ENCODE measurements at places on chromosomes 2 and 18.

DNA sequence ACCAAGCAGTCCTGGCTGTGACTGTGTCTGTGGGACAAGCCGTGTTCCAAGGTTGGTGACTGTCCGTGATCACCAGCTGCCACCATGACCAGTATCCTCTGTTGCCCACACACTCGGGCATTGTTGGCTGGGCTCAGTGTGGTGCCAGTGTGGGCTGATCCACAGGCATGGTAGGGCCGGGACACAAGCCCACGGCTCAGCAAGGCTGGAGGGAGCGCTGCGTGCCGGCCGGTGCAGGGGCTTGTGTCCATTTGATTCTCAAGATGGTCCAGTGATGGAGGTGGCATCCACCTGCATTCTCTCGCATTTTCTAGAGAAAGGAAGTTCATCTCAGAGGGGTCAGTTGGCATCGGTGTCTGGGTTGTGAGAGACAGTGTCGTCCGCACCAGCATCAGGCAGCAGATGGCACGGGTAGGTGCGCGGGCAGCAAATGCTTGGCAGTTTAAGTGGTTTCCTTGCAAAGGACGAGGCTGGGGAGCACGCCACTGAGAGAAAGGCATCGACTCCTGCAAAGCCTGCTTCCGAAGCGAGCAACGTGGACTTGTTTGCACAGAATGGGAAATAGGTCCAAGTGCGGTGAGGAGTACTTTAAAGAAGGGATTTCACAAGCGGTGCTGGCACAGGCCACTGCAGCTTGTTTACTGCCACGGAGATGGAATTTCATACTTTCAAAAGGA is 20.9 kb downstream of the TWIST2 start:
- no peak for DNase-seq

DNA sequence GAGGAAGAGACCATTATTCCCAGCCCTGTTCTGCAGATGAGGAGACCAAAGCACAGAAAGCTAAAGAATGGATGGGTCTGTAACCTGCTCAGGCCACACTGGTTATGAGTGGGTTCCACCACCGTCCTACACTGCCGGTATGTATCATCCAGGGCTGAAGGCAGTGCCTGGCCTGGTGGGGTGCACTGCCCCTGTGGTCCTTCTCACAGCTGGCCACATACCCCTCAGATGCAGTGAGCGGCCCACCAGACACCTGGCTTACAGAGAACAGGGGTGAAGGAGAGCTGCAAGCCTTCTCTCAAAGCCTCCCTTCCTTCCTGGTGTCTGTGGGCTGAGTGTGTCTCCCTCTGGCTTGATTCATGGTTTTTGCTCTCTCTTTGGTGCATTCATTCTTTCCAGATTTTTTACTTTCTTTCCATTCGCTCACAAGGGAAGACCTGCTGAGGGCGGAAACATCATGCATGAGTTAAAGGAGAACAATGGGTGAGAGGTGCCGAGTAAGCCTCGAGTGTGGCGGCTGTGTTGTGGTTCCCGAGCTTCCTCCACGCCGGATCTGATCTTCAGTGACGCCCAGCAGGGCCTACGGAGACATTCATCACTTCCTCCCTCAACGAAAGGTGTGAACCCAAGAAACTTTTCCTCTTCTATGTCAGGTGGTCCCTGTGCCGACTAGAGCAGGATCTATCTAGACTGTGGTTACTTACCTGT is 62.1 kb upstream of the REL start:
- DNase-seq = peak; percentile 94

DNA sequence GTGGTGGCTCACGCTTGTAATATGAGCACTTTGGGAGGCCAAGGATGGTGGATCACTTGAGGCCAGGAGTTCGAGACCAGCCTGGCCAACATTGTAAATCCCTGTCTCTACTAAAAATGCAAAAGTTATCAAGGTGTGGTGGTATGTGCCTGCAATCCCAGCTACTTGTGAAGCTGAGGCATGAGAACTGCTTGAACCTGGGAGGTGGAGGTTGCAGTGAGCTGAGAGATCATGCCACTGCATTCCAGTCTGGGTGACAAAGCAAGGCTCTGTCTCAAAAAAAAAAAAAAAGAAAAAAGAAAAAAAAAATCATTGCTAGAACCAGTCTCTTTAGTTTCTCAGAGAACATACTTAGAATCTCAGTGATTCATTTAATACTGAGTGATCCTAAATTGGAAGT is 217.1 kb downstream of the DYM start:
- DNase-seq = no peak

- no peak for DNase-seq
These were observed 54.0 kb downstream of the NDUFA10 start for GRCh38 chr2:239971115-239971514.

DNA sequence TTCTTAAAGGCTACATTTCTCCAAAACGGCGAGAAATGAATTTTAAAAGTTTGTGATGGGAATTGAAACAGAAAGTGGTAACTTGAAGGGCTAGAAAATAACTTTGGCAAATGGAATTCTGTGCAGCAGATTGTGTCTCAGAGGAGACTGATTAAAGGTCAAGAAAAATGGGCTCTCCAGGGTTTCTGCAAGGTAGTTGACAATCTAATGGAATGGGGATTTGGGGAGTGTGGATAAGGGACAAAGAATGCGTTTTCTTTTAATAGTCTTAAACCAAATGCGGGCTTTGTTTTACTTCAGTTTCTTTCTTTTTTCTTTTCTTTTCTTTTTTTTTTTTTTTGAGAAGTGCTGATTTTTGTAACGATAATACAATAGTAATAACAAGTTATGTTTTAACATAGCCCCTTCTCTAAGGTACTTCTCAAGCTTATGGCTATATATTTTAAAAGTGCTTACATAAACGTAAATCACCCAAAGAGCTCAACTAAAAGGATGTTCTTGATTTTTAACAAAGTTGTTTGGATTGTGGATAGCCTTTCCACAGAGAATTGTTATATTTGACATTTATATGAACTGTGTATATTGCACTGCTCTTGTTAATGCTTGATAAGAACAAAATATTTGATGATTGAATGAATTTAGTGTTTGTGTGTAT is 36.6 kb downstream of the CAMKMT start:
- no peak for DNase-seq

GRCh38 chr18:9996094-9996493 is 82.3 kb downstream of the VAPA start:
- DNase-seq = no peak

DNA sequence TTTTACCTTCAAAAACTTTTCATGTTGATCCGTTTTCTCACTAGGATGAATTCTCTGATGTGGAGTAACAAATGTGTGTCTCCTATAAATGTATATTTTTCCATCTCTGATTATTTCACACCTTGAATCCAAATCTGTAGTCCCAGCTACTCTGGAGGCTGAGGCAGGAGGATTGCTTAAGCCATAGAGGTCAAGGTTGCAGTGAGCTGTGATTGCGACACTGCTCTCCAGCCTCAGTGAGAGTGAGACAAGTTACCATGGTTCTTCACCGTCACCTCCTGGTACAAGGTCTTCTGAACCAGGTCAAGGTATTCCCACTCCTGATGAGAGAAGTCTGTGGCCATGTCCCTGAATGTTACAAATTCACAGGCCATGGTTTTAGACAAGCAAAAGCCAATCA is 15.1 kb downstream of the GMCL1 start:
- no peak for DNase-seq

GRCh38 chr2:29603341-29603740 is 318.0 kb downstream of the ALK start:
- no peak for DNase-seq

GRCh38 chr2:10879624-10880585 is 31.8 kb upstream of the KCNF1 start:
- DNase-seq = no peak

DNA sequence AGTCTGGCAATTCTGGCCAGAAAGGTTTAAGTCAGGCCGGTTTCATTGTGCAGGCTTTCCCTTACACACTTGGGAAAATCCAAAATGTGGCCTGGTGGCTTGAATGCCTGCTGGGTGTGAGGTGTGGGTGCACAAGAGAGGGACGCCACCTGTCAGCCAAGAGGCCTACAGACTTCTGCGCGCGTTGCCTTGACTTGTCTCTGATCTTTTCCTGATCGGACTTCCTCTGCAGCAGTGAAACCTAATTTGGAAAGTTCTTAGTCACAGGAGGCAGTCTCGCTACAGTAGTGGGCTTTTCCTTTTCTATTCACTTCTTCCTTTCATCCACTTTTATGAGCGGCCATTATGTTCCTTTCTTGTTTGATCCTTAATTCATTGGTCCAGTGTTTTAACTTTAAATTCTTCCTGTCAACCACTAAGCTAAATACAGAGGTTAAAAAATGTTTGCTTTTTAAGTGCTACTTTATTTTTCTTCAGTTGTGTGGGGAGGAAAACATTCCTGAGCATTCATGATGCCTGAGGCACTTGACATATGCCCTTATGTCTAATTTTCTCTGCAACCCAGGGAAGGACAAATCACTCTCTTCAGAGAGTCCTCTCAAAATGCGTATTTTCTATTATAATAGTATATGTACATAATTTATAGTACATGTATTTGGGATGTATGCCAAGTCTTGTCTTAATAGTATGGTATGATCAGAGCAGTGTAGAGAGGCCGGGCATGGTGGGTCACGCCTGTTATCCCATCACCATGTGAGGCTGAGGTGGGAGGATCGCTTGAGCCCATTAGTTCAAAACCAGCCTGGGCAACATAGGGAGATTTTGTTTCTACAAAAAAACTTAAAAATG is 128.9 kb downstream of the WDSUB1 start:
- DNase-seq = no peak

GRCh38 chr2:32484937-32485336 is 128.1 kb downstream of the BIRC6 start:
- no peak for DNase-seq

DNA sequence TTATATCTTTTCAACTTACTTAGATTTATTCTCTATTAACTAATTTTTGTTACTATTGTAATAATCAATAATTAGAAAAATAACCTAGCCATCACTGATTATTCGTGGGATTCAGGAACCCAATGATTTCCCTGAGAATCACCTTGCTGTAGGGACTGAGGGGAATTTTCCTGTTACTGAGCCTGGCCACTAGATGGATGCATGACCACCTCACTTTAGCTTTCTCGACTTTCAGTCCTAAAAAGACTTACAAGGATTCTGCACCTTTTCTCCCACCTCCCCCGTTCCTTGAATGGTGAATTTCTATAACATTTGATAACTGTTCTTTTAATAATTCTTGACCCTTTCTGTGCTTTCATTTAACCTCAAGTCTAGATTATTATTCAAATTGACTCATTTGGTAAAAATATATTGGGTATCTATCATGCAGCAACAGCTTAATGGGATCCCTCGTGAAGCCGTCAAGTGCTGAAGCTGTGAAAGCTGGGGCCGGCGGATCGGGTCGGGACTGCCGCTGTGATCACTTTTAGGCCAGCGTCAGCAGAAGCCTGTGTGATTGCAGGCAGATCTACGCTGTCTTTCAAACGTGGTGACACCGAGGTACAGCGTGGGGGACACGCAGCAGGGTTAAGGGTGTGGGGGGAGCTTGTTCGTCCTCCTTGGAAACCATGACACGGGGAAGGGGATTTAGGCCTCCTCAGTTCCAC is 38.8 kb upstream of the TMEM18 start:
- DNase-seq = no peak

DNA sequence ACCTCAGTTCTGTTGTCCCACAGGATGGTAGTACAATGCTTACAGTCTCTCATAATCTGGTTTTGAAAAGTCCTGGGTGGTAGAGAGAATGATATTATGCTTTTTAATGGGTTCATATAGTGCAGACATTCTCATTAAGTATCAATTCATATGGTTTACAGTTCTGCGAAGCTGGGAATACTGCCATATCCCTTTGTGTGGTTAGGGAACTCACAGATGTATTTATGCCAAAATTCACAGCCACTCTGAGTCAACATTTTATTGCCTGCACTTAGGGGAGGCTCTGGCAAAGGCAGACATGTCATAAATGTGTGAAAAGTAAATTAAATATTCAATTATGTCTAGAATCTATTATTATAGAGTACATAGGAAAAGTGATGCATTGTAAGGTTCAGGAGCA is 808.2 kb downstream of the SUCLG1 start:
- no peak for DNase-seq

DNA sequence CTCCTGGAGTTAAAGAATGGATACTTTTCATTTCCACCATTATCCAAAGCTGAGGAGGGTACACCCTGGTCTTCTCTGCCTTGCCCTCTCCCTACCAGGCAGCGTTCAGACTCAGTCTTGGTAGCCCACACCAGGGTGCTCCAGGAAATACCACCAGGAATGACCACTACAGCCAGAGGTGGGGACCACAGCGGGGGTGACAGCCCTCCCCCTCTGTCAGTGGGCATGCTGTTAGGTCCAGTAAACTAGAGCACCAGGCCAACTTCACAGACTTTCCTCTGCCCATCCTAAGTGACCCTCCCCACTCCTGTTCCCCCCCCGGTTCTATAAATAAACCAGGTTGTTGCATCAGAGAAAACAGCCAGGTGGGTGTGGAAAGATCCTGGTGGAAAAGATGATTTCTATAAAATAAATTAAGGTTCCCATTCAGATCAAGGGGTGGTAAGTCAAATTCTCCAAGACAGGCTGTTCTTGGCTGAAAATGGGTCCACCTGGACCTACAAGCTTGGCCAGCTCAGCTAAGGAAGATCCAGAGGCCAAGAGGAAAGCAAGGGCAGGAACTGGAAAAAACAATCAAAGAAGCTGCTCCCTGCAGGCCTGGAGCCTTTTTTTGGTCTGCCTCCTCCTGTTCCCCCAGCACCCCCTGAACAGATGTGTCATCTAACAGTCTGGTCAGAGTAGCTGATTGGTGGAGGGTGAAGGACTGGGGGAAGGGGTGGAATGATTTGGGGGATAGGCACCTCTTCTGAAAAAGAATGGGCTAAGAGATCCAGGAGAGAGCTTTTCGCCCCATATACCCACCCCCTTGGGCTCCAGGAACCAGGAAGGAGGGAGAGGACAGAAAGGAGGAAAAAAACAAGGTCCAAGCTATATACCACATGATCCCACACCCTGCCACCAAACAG is 2.3 kb downstream of the RAB11FIP5 start:
- no peak for DNase-seq

- no peak for DNase-seq
These were observed 100.4 kb upstream of the GPR45 start for GRCh38 chr2:105141099-105141614.

DNA sequence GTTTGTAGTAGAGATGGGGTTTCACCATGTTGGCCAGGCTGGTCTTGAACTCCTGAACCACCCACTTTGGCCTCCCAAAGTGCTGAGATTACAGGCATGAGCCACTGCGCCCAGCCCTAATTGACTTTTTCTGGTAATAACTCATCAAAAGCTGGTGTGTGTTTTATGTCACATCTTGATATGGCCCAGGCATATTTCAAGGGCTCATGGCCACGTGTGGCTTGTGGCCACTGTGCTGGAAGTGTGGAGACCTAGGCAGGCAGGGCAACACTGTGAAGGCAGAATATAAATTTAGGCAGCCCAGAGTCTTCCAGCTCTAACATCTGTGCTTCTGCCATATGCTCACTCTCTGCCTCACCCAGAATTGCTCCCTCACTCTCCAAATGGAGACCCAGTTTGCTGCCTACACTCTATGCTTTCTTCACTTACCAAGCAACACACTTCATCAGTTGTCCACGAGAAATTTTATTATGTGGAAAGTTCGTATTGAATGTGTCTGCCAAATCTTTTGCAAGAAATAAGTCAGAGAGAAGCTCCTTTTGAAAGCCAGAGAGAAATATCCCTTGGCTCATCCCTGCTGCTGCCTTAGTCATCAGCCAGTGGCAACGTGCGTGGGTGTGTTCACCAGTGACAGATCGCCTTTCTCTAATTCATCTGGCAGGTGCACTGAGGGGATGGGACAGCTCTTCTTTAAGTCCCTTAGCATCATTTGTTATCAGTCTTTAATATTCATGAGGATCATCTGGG is 129.4 kb upstream of the CXCR4 start:
- no peak for DNase-seq

All from naive thymus-derived CD8-positive, alpha-beta T cell (primary cell).